Astrocyte of the cerebellum (primary cell): ENCODE measurements at places on chromosomes 12 and 14.

GRCh38 chr12:55861871-55862270, 19.1 kb upstream of the MMP19 start:
- no peak for DNase-seq

DNA sequence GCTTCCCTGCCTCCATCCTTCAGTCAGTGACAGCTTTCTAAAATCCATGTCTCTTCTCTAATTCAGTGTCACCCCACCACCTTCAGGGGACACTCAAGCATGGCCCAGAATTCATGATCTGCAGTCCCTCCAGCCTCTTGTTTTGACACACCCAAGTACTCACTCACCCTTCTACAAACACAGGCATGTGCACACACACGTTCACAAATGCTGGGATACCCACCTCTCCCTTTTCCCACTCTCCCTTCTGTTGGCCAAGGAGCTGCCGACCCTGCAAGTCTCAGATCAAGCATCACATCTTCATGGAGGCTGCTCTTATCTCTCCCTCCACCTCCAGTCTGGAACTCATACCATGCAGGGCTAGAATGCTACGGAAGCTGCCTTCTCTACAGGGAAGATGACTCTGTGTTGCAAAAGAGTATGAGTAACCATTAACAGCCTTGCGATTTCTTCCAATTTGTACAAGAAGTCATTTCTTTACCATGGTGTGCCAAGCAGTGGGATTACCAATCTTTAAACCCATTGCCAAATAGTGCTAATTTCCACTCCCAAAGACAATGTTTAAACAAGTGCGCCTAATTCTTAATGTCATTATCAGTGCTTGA, 196.1 kb downstream of the BCL11B start:
- no peak for DNase-seq

DNA sequence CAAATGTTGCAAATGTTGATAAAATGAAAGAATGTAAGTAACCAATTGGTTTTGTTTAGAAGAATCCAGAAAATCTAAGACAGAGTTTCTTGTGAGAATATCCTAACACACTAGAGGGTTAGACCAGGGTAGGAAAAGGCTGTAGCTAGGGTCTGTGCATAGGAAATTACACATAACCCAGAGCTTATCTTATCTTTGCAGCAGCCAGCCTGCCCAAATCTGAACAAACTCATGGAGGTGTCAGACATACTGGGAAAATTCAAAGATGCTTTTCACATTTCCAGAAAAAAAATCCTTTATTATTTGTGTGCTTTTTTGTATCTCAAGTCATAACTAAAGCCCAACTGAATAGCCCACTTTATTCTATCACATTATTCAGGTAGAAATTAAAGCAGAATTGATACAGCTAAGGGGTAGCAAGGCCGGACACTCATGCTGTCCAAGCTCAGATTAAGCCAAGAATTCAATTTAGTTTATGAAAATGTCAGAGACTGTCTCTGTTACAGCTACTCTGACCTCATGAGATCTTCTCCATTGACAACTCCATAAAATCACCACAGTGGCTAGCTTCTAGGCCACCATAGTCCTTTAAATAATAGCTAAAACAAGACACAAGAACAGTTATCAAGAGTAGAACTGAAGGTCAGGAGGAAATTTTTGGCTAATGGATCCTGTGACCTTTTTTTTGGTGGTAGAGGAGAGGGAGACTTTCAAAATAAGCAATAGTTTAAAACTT, 169.6 kb upstream of the RASSF8 start:
- no peak for DNase-seq

GRCh38 chr12:80979816-80980215, 42.1 kb upstream of the LIN7A start:
- DNase-seq = no peak

DNA sequence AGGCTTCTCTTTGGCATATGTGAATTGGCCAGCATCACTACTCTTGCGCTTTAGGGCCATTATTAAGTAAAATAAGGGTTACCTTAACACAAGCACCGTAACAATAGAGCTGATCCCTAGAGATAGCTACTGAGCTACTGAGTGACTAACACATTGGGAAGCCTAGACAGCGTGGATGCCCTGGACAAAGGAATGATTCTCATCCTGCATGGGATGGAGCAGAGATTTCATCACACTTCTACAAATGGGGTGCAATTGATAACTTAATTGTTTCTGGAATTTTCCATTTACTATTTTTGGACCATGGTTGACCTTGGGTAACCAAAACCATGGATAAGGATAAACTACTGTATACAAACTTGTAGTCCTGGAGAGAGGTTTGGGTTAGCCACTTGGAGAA, 57.1 kb downstream of the FBXO34 start:
- DNase-seq = no peak

DNA sequence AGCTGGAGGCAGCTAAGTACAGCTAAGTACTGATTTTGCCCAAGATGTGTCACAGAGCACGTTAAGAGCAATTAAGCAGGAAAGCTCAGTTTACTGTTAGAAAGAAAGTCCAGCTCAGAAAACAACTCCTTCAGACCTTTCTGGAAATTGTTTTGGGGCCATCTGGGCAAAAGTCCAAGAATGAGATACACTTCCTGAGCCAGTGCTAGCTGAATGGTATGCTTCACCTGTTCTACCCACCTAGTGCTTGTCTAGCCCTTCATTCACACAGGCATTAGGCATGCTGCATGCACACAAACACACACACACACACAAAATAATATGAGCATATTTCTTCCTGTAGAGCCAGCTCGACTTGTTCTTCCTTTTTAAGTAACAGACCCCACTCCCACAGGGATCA, 6.6 kb upstream of the IKZF4 start:
- DNase-seq = no peak

DNA sequence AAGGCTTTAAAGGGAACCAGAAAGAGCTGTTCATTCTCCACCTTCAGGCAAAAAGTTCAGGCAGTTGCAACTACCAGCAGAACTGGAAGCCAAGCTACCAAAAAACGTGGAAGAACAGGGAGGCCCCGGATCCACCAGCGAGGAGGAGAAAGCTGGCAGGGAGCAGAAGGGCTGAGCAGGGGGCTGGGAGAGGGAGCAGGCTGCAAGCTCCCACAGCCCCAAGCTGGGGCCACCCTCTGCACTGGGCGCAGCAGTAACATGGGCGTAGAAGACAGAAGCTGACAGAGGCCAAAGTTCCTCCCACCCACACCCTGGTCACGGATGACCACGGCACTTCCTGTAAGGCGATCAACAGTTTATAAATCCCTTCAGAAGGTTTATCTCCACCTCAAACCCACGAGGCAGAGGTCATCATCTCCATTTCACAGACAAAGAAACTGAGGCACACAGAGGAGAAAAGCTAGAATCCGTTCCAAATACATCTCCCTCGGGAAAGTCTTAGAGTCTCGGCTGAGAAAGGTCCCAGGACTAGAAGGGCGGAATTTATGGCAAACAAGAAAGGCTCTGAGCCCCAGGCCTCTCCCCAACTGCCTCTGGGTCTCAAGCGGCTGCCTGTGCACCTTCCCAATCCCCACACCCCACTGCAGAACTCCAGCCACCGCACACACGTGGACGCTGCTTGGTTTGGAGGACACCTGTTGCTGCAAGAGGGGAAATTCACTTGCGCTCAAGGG, 1.8 kb downstream of the CCDC85C start:
- no peak for DNase-seq

GRCh38 chr12:75939016-75939642, 92.4 kb downstream of the PHLDA1 start:
- DNase-seq = no peak

DNA sequence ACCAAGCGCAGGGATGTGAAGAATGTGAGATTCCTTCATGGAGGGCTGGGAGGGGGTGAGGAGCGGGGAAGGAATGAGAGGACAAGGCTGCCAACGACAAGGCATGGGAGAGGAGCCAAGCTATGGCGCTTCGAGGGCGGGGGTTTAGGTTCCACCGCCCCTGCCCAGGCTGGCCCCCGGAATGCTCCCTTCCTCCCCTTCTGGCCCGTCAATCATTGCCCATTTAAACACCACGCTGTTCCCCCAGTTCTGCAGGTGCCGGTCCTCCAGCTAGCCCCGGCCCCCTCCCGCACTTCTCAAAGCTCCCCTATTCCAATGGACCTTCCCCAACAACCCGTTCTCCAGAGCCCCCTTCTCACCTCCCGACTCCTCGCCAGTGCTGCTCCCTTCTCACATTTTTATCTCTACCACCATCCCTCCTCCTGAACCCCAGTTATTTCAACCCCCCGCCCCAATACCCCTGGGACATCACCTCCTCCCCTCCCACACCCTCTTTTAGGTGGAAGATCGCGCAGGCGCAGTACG, 428 bp downstream of the RNF41 start:
- DNase-seq = peak; percentile 68

DNA sequence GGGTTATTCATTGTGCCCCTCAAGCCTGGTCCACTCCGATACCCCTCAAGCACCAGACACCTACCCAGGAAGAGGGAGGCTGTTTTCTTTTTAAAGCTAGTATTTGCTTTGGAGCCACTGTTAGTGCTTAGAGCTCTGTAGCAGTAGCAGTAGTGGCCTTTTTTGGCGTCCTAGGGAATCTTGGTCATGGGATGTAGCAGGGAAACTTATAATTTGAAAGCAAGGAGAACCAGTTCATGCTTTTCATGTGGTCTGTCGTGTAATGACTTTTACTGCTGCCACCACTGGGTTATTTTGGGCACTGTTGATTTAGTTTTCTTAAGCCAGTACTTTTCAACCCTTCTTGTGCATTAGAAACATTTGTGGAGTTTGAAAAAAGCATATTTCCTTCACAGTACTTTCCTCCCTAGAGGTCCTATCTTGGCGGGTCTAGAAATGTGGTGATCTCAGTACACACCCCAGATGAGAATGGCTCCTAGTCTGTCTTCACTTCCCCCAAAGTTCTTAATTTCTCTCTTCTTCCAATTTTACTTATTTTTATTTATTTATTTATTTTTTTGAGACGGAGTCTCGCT, 49.7 kb downstream of the MARK3 start:
- DNase-seq = no peak

DNA sequence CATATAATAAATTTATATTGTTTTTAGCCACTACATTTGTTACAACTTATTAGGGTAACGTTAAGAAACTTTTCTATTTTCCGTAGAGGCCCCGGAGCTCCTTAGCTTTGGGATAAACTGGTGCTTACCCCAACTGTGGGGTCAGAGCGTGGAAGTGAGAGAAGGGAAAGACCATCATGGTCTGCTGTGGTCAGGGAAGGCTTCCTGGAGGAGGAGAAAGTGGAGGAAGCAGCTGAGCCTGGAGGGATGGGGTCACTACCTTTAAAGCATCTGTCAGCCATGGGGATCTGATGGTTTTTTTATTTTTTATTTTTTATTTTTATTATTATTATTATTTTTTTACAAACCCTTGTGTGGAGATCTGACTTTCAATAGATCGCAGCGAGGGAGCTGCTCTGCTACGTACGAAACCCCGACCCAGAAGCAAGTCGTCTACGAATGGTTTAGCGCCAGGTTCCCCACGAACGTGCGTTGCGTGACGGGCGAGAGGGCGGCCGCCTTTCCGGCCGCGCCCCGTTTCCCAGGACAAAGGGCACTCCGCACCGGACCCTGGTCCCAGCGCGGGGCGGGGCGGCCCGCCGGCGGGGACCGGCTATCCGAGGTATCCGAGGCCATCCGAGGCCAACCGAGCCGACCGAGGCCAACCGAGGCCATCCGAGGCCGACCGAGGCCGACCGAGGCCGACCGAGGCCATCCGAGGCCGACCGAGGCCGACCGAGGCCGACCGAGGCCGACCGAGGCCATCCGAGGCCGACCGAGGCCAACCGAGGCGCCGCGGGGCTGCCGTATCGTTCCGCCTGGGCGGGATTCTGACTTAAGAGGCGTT, 1101.2 kb upstream of the TMEM132C start:
- DNase-seq = peak; percentile 49

DNA sequence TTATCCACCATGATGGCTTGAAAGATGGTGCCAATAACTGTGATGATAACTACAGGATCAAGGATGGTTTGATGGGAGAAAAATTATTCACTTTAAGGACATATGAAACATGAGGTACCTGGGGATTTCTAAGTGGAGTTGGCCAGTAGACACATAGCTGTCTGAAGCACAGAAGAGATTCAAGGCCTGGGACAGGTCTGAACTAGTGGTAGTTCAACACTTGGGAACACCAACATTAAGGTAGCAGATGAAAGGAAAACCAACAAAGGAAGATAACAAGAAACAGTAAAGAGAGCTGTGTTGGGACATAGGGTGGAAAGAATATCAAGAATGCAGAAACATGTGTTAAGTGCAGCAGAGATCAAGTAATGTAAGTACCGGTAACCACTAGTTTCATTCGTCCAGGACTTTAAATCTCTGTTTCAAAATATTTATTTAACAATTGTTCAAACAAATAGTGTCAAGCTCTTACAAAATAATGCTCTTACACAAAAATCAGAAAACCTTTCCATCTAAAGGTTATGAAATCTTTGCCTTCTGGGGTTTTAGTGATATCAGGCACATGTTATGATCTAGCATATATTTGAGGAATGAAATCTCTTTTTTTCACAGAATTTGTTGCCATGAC, 104.7 kb downstream of the ST8SIA1 start:
- DNase-seq = no peak

- no peak for DNase-seq
Measured at GRCh38 chr14:96991226-96991625, 194.0 kb downstream of the VRK1 start.

DNA sequence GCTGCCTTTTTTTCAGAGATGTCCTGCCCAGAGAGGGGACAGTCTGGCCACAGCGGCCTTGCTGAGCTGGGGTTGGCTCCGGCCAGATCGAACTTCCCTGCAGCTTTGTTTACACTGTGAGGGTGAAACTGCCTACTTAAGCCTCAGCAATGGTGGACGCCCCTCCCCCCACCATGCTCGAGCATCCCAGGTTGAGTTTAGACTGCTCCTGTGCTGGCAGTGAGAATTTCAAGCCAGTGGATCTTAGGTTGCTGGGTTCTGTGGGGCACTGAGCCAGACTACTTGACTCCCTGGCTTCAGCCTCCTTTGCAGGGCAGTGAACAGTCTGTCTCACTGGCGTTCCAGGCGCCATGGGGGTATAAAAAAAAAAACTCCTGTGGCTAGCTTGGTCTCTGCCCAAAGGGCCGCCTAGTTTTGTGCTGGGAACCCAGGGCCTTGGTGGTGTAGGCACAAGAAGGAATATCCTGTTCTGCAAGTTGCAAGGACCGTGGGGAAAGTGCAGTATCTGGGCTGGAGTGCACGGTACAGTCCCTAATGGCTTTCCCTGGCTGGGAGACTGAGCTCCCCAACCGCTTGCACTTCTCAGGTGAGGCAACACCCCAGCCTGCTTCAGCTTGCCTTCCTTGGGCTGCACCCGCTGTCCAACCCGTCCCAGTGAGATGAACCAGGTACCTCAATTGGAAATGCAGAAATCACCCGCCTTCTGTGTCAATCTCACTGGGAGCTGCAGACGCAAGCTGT, 79.1 kb downstream of the LRIG3 start:
- no peak for DNase-seq

DNA sequence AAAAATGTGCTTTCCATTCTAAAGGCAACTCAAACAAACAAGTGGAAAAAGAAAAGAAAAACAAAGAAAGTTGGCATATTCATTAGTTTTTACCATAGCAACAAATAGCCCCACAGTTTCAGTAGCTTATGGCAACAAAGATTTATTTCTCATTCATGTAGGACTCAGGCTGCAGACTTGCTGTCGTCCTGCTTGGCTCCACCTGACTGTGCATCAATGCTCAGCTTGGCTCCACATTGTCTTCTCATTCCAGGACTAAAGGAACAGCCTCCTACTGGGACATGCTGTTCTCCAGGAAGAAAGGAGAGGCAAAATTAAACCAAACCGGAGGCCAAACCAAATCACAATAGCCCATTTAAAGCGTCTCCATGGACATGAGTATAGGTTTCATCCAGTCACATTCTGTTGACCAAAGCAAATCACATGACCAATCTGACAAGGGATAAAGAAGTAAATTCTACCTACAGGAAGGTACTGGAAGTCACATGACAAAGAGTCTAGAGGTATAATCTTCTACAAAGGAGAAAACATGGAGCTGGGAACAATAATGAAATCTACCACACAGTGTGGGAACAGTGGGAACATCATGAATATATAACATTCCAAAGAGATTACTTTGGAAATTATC, 222.5 kb downstream of the PIK3C2G start:
- DNase-seq = no peak
